ENCODE measurements at places on chromosomes 5 and 9.
A peak's percentile ranks its signal among the peaks of the same experiment; 100 is the strongest.

DNA sequence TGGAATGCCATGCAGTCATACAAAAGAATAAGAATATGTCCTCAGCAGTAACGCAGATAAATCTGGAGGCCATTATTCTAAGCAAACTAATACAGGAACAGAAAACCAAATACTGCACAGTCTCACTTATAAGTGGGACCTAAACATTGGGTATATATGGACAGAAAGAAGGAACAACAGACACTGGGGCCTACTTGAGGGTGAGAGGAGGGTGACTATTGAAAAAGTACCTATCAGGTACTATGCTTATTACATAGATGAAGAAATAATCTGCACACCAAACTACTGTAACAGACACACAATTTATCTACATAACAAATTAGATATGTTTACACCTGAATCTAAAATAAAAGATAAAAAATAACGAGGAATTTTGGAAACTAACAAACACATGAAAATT, 38.8 kb downstream of the MEIKIN start:
- H3K4me3 ChIP-seq, result no peak overlapping the region
- H3K36me3 ChIP-seq, result no peaks in the 10 kb centered on the region
- no peak overlapping the region for H3K27ac ChIP-seq
- no peaks in the 10 kb centered on the region for H3K4me1 ChIP-seq

GRCh38 chr5:179792612-179793467, 946 bp upstream of the LTC4S start:
- H3K4me1 ChIP-seq, result no peaks in the 10 kb centered on the region
- no peak overlapping the region for H3K4me3 ChIP-seq
- no peaks in the 10 kb centered on the region for H3K27me3 ChIP-seq
- no peak for DNase-seq

DNA sequence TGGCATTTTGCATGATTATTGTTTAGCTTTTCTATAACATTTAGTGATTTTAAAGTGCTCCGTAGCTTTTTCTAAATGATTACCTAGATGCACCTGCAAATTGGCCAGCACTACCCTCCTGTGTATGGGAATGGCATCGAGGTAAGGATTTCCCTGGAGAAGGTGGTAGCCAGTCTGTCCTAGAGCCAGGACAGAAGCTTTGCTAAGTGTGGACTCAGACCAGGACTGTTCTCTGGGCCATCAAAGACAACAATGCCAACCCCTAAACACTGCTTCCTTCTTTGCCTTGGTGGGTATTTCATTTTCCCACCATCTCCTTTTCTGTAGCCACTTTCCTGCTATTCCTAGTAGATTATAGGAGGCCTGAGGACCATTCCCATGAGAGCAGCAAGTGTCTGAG, 53.0 kb downstream of the CD180 start:
- H3K4me1 ChIP-seq, result peaks cover 39% of the 10 kb centered on the region
- peaks cover 24% of the 10 kb centered on the region for H3K36me3 ChIP-seq
- DNase-seq, result no peak
- peak overlapping the region; percentile 10 for H3K4me3 ChIP-seq
- H3K27me3 ChIP-seq, result no peaks in the 10 kb centered on the region

- H3K4me3 ChIP-seq, result no peak overlapping the region
- H3K27ac ChIP-seq, result no peak overlapping the region
- H3K27me3 ChIP-seq, result no peaks in the 10 kb centered on the region
- DNase-seq, result no peak
- H3K36me3 ChIP-seq, result no peaks in the 10 kb centered on the region
Measured at GRCh38 chr5:122145906-122146305, 16.6 kb downstream of the ZNF474 start.

GRCh38 chr9:114513055-114513958, 8.0 kb upstream of the WHRN start:
- no peak overlapping the region for H3K4me3 ChIP-seq
- no peak overlapping the region for H3K27ac ChIP-seq
- no peak for DNase-seq
- H3K4me1 ChIP-seq, result no peaks in the 10 kb centered on the region

GRCh38 chr9:86624630-86625029, 270.4 kb upstream of the TUT7 start:
- no peak overlapping the region for H3K4me3 ChIP-seq
- no peak overlapping the region for H3K27ac ChIP-seq
- DNase-seq, result no peak

DNA sequence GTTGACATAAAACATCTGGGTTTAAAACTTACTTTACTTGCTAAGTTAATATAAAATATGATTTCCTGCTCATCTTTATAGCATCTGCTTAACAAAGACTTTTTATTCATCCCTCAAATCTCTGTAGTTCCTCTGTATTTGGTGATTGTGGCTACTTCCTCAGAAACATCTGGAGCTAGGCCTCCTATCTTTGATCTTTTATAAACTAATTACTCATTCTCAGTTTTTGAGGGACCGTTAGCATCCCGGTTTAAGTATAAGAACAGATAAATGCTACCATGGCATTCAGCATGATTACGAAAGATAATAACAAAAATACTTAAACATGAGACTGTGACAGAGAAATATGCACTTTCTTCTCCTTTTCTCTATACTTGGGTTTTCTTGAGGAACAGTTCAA, 85.3 kb downstream of the SLC38A9 start:
- peaks cover 5% of the 10 kb centered on the region for H3K36me3 ChIP-seq
- H3K4me3 ChIP-seq, result no peak overlapping the region
- peaks cover 2% of the 10 kb centered on the region for H3K4me1 ChIP-seq
- DNase-seq, result no peak

GRCh38 chr9:124625087-124625486, 117.9 kb upstream of the NR5A1 start:
- no peak overlapping the region for H3K27ac ChIP-seq
- H3K4me1 ChIP-seq, result peaks cover 9% of the 10 kb centered on the region
- no peak overlapping the region for H3K4me3 ChIP-seq
- H3K36me3 ChIP-seq, result no peaks in the 10 kb centered on the region
- no peaks in the 10 kb centered on the region for H3K27me3 ChIP-seq

DNA sequence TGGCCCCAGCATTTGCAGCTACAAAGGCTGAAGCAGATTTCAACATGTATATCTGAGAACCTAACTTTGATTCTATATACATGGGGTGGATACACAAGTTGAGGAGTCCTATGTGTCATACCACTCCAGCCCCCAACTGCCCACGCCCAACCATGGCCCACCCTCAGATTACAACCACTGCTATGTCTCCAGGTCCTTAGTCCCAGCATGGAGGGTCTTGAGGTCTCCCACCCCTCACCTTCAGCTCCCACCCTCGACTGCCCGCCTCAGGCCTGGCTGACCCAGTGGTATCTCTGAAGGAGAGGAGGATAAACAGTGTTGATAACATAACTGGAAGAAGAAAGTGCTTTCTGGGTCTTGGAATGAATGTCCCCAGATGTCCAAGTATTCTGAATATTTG, 8.2 kb downstream of the SOWAHA start:
- no peak overlapping the region for H3K27ac ChIP-seq
- H3K4me3 ChIP-seq, result no peak overlapping the region
- peaks cover 33% of the 10 kb centered on the region for H3K27me3 ChIP-seq
- H3K4me1 ChIP-seq, result peaks cover 2% of the 10 kb centered on the region

GRCh38 chr5:34511481-34511880, 144.6 kb upstream of the RAI14 start:
- H3K4me3 ChIP-seq, result no peak overlapping the region
- no peak for DNase-seq
- H3K27ac ChIP-seq, result peak overlapping the region; percentile 57
- H3K36me3 ChIP-seq, result no peaks in the 10 kb centered on the region

DNA sequence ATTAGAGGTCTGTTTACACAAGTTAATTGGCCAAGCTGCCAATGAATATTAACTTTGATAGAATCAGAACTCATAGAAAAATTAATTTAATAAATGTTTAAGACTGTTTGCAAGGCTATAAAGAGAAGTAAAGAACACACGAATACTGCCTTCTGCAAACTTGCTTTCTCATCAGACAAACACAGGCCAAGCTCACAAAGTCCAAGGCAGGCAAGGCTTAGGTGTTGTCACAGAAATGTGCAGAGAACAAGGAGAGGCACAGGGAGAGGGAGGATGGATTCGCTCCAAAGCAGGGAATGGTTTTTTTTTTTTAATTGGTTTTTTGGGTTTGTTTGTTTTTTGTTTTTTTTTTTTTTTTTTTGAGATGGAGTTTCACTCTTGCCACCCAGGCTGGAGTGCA, 43.4 kb downstream of the RETREG1 start:
- peak overlapping the region; percentile 71 for H3K27ac ChIP-seq
- peaks cover 13% of the 10 kb centered on the region for H3K27me3 ChIP-seq
- no peak for DNase-seq
- peaks cover 20% of the 10 kb centered on the region for H3K4me1 ChIP-seq
- peaks cover 2% of the 10 kb centered on the region for H3K36me3 ChIP-seq

- peaks cover 12% of the 10 kb centered on the region for H3K4me1 ChIP-seq
- no peak for DNase-seq
- no peak overlapping the region for H3K27ac ChIP-seq
- peaks cover 4% of the 10 kb centered on the region for H3K36me3 ChIP-seq
Measured at GRCh38 chr9:113568081-113568435, 104.5 kb downstream of the RGS3 start.

GRCh38 chr9:69325409-69326212, 596 bp downstream of the ENTREP1 start:
- peaks cover 68% of the 10 kb centered on the region for H3K27me3 ChIP-seq
- DNase-seq, result peak; percentile 20
- peak overlapping the region; percentile 34 for H3K27ac ChIP-seq
- H3K4me3 ChIP-seq, result peak overlapping the region; percentile 80

- peak overlapping the region; percentile 99 for H3K27ac ChIP-seq
- peak; percentile 21 for DNase-seq
- peaks cover 7% of the 10 kb centered on the region for H3K4me1 ChIP-seq
Measured at GRCh38 chr5:181217111-181217802, 5.8 kb upstream of the TRIM41 start.

- no peaks in the 10 kb centered on the region for H3K36me3 ChIP-seq
- H3K4me1 ChIP-seq, result peaks cover 8% of the 10 kb centered on the region
- peak; percentile 92 for DNase-seq
- peak overlapping the region; percentile 58 for H3K4me3 ChIP-seq
- H3K27me3 ChIP-seq, result peaks cover 75% of the 10 kb centered on the region
Measured at GRCh38 chr5:1666812-1667588, 132.6 kb downstream of the MRPL36 start.

DNA sequence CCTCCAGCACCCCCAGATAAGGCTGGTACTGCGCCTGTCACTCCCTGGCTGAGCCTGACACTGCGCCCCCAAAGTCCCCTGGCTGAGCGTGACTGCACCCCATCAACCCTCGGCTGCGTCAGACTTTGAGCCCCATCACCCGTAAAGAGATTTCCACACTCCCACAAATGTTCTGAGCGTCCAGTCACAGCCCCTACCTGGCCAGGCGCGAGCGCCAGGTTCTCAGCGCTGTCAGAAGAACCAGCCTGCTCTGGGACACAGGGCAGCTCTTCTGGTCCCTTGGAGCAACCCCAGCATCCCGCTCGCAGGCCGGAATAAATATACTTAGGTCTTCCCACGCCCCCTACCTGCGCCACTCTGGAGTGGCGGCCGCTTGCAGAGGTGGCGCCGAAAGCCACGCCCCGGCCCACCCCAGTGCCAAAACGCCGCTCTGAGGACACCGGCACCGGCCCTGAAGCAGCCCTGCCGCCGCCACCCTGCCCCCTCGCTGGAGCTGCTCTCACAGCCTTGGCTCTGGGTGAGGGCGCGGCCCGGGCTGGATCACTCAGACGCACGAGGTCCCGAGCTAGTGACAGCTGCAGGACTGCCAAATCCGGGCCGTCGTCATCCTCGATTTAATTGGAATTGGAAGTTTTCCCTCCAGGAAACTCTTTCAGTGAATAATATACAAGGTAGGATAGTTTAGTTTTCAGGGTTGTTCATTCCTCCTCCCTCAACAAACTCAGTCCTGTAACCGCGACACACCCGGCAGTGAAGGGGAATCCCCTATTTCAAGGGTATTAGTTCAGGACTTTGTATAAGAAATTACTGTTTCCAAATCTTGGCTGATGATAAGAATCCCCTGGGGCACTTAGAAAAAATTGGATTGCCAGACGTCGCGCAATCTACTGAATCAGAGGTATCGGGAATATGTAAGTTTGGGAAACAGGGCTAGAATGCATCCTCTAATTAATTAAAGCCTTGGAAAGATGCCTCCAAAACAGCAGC, 1.2 kb upstream of the CEMIP2 start:
- peak overlapping the region; percentile 85 for H3K4me3 ChIP-seq
- DNase-seq, result peak; percentile 45
- peaks cover 26% of the 10 kb centered on the region for H3K4me1 ChIP-seq

DNA sequence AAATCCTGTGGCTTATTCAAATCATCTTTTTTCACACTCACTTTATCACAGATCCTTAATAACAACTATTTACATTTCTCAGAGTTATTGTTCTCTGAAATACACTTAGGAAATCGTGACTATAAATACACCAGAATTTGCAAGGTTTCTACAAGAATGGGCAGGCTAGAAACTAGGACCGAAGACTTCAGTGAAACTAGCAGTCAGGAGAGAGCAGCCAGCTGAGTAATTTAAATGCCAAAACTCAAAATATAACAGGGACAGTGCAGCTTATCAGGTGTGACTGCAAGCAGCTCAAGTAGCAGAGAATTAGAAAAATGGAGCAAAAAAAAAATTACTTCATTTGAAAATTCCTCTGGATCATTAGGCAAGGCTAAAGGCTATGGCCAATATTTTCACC, 719.3 kb upstream of the ZNF608 start:
- DNase-seq, result no peak
- no peaks in the 10 kb centered on the region for H3K36me3 ChIP-seq
- no peaks in the 10 kb centered on the region for H3K27me3 ChIP-seq

DNA sequence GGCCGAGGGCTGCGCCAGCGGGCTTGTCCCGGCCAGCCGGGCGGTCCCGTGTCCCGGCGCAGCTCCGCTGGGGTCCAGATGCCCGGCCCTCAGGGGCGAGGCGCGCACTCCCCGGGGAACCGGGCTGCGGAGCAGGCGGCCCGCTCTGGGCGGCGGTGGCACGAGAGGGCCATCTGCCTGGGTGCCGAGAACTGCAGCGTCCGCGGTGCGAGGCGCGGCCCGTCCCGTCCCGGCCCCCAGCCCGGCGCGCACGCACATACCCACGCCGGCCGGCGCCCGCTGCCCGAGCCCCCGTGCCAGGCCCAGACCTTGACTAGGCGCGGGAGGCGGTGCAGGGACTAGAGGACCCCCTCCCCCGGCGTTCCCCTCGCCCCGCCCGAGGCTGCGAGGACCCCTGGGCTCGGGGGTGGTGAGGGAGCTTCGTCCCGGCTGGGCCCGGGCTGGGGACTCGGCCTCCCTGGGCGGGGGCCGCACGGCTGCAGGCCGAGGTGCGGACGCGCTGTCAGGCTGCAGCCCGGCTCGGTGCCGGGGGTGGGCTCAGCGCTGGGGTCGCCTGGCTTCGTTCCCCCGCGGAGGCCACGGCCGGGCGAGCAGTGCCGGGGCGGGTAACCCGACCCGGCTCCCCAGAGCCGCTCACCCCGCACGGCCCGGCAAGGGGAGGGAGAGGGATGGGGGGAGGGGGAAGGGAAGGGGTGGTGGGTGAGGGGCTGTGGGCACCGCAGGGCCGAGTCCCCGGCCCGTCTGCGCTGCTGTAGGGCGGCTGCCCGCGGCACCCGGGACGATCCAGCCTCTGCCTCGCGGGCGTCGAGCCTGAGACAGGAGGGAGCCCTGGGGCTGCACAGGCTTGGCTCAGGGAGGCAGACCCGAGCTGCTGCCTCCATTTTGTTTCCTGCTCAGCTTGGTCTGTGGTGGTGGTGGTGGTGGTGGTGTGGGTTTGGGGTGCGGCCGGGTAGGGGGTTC, 1.2 kb upstream of the NSD1 start:
- peak overlapping the region; percentile 88 for H3K27ac ChIP-seq
- H3K4me3 ChIP-seq, result peak overlapping the region; percentile 67
- peaks cover 25% of the 10 kb centered on the region for H3K4me1 ChIP-seq
- peaks cover 12% of the 10 kb centered on the region for H3K27me3 ChIP-seq
- DNase-seq, result peak; percentile 36
- peaks cover 16% of the 10 kb centered on the region for H3K36me3 ChIP-seq

Measured in progenitor cell of endocrine pancreas (in vitro differentiated cells).